ENCODE measurements at places on chromosomes 5 and 9.
A peak's percentile ranks its signal among the peaks of the same experiment; 100 is the strongest.

DNA sequence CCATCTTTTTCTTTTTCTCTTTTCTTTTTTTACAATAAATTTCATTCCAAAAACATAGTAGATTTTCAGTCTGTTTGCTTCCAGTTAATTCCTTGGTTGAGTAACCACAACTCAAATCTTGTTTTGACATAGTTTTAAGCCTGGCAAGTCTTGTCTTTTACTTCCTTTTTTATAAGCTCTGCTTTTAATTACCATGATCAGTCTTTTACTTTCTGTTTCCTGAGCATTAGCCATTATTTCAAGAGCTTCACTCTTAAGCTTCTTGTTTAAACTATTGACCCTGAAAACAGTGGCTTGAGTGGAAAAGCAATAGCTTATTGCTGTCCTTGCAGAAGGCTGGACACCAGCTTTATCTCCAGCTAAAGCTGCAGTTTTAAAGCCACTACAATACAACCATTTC is 1363.3 kb downstream of the MAT2B start:
- no peak for DNase-seq

DNA sequence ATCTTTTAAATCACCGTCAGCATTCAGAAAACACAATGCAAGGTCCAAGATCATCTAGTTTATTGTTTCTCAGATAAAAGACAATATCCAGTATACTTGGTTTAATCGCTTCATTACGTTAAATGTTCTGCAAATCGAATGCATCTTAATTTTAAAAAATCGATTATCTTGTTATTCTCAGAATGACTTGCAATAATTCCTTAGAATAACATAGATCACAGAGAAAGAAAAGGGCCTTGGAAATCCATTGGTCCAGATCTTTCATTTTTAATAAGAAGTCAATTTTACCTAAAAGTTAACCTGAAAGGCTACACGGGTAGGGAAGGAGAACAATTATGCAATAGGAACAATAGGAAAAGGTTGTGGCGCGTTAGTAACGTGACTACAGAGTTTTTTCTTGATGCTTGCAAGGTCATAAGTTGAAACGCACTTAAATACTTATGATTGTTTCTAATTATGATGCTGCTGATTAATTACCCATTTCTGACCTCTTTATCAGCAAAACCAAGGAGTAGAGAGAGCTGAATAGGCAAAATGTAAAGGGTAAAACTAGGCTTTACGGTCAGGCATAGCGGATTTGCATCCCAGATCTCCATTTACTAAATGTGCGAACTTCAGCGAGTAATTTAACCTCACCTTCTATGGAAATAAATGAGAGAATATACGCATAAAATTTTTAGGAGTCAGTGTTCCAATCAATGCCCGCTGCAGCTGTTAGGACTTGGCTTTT is 769 bp upstream of the LYRM7 start:
- no peak for DNase-seq

- DNase-seq, result no peak
Observed at GRCh38 chr5:148858547-148858946, 32.1 kb downstream of the ADRB2 start.

- no peak for DNase-seq
Observed at GRCh38 chr5:154044581-154044980, 5.8 kb downstream of the MFAP3 start.

- DNase-seq, result no peak
Observed at GRCh38 chr9:614431-614830, 227.1 kb upstream of the DMRT1 start.

- DNase-seq, result no peak
Observed at GRCh38 chr5:92838253-92838652, 742.8 kb downstream of the NR2F1-AS1 start.

DNA sequence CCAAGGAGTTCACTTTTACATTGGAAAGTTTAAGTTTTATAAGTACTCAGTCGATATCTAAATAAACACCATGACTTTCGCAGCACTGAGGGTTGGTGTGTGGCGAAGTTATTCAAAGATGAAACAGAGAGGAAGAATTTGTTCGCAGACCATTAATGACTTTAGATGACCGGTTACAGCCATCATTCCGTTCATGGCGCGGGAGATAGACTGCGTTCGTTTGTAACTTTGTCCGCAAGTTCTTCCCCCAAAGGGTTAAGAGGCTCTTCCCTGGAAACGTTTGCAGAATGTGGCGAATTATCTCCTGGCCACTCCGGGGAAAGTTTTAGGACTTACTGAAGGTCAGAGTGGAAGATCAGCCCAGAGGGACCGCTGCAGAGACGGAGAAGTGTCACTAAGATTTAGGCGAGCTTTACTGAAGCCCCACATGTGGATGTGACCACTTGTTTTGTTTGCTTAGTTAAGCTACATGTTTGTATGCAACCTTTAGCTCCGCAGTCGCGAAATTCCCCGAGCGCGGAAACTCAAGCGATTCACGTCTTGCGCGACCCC is 2.2 kb upstream of the FOXD1 start:
- no peak for DNase-seq

GRCh38 chr5:147482706-147483180 is 27.1 kb downstream of the DPYSL3 start:
- no peak for DNase-seq

DNA sequence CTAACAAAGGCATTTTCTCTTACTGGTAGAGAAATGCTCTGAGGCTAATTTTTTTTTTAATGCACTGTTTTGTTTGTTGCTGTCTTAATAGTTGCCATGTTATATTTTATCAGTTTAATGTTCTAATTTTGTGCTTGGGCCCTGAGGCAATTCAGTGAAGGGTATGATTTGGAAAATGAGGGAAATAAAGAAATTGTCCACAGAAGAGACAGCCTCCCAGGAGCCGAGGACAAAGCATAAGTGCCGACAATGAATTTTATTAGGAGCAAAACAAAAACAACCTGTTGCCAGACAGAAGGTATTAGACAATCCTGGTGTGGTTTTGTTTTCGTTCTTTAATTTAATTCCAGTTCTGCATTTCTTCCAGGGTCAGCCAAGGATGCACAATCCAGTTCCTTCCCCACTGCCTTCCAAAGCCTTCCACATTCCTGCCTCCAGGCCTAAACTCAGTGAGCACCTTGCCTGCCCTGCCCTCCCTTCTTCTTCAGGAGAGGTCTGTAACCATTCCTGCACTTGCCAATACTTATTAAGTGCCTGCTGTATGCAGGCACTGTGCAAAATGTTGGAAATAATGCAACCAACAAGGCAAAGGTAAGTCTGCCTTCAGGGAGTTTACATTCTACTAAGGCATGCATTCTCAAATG is 4.3 kb upstream of the TCOF1 start:
- no peak for DNase-seq

- no peak for DNase-seq
Observed at GRCh38 chr9:116395699-116396037, 242.1 kb downstream of the PAPPA start.

- DNase-seq, result no peak
Observed at GRCh38 chr9:116144555-116144954, 9.0 kb upstream of the PAPPA start.

GRCh38 chr5:173501922-173502321 is 114.5 kb downstream of the BOD1 start:
- no peak for DNase-seq

- no peak for DNase-seq
Observed at GRCh38 chr9:86713970-86714369, 233.3 kb downstream of the GAS1 start.

- no peak for DNase-seq
Observed at GRCh38 chr9:116904165-116904564, 217.1 kb downstream of the TRIM32 start.

GRCh38 chr5:158389786-158390185 is 530.8 kb upstream of the CLINT1 start:
- DNase-seq, result no peak

DNA sequence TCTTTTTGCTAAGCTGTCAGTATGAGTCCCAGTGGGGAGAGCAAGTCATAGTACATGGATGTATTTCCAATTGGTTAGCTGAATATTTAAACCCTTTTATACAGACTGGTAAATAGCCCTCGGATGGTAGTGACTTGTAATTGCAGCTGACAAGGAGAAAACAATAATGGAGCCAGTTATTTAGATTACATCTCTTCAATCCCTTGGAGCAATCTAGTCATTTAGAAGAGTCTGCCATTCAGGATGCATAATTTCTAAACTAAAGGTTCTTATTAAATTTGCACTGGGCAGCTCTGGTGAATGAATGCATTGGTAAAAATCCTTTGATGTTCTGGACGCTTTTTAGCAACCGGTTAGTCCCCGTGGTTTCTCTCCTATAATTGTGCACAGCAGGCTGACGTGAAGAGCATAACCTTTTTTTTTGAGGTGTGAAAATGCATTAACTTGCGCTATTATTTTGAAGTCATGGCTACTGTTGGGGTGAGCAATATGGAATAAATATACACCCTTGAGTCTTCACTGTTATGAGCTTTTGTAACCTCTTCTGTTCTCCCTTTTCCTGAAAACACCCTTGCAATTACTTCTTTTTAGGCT is 158.6 kb upstream of the CD180 start:
- DNase-seq, result no peak

GRCh38 chr5:66860199-66860975 is 264.2 kb downstream of the MAST4 start:
- no peak for DNase-seq

GRCh38 chr9:124352616-124353015 is 62.6 kb downstream of the PSMB7 start:
- DNase-seq, result peak; percentile 6

DNA sequence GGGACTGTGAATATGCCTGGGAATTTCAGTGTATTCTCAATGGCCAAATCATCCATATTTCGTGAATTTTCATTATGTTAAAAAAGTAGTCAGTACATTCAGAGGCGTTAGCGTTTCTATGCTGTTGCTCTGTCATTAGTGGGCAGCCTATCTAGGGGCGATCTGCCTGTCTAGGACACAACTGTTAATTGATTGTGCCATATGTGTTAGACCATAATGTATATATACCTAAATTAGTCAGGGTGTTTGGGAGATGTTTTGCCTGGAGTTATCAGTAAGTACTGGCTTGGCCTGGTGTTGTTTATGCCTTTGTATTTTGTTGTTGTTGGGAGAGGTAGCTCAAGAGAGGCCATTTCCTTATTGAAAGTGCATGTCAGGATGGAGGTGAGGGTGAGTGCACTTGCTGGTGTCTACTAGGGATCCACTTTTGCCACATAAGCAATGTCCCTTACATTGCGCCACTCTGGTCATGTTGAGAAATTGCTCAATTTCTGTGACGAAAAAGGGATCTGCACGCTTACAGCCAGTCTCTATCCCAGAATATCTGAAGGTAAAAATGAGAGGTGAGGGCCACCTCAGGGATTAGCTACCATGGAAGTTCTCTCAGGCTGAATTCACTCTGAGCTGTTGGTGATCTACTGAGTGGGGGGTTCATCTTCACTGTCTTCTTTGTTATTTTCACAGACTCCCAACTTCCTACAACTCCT is 123.3 kb downstream of the ST8SIA4 start:
- DNase-seq, result no peak

- DNase-seq, result no peak
Observed at GRCh38 chr9:124631326-124631725, 124.1 kb upstream of the NR5A1 start.

GRCh38 chr5:117892360-117892759 is 1096.0 kb downstream of the DTWD2 start:
- no peak for DNase-seq

DNA sequence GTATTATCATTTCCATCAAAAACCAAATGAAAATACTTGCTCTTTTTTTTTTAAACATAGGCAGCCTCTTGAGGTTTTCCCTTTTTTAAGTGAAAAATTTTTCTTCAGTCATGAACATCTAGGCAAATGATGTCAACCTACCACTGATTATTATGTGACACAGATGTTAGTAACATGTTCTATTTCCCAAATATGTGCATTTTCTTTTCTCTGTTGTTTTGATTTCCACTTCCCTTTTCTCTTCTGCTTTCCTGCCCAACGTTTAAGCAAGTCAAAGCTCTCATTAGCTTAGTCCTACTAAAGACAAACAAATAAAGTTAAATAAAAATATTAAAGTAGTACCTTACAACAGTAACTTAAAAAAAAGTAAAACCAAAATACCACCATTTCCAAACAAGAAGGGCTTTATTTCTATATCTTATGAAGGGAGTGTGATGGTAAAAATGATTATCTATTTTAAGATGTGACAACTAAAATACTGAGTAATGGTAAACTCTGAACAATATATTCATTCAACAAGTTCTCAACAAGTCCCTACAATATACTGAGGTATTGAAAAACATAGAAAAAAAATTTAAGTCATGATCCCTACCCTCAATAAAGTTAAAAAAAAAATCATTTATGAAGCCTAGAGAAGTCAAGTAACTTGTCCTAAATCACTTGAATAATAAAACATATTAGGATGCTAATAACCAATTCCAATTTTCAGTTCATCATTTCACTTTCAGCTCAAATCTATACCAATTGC is 9.4 kb downstream of the SLC38A9 start:
- peak; percentile 25 for DNase-seq

- no peak for DNase-seq
Observed at GRCh38 chr9:35237311-35237710, 75.5 kb downstream of the UNC13B start.

GRCh38 chr5:113147101-113147508 is 170.5 kb downstream of the DCP2 start:
- DNase-seq, result no peak

GRCh38 chr9:98931600-98932389 is 11.9 kb upstream of the COL15A1 start:
- no peak for DNase-seq

DNA sequence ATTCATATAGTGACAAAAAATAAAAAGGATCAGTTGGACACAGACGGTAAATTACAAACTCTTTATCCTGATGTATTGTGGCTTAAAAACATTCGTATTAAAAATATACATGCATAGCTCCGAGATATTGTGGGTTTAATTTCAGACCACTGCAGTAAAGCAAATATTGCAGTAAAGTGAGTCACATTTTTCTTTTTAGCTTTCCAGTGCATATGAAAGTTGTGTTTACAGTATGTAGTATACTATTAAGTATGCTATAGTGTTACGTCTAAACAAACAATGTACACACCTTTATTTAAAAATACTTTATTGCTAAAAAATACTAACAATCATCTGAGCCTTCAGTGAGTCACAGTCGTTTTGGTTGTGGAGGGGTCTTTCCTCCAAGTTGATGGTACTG is 551.8 kb downstream of the CETN3 start:
- DNase-seq, result no peak
